ENCODE measurements at places on chromosomes 4 and X.

GRCh38 chrX:13235930-13236329 lies 83.9 kb downstream of the ATXN3L start:
- DNase-seq: no peak

DNA sequence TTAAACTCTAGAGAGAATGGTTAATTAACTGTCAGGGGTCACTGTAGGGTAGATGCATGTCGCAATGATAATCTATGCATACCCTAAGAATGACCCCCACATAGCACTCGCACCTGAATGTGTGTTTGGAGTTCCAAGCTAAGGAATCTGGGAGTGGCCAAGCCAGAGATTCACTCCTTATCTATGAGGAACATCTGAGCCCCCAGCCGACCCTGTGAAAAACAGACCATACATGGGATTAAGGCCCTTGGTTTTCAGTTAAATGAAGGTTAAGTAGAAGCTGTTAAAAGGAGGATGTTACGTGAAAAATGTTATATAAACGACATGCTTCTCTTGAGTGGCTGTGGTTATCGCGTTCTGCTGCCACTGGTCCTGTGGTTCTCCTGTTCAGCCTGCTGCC lies 147.2 kb downstream of the RELL1 start:
- no peak for DNase-seq

- DNase-seq: no peak
Measured at GRCh38 chr4:845836-846251, 19.9 kb upstream of the CPLX1 start.

DNA sequence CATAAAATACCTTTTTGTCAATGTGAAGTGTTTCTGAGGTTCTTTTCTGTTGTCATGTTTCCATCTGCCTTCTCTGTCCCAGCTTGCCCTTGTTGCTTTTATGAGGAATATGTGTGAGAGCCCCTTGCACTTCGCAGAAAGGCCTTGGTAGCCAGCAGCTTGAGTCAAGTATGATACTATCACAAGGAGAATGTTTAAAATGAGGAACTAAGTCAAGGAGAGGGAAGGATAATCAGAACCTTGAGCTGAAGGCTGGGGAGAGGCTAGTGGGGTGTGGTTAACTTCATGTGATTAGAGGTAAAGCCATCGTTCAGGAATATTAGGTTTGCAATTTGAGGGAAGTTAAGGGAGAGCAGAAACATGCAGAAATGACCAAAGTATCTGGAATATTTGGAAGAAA lies 12.7 kb downstream of the PGK1 start:
- no peak for DNase-seq

GRCh38 chrX:71178908-71179307 lies 34.3 kb downstream of the NLGN3 start:
- DNase-seq: peak; percentile 34

- no peak for DNase-seq
Measured at GRCh38 chr4:139984471-139984870, 169.5 kb downstream of the MAML3 start.

DNA sequence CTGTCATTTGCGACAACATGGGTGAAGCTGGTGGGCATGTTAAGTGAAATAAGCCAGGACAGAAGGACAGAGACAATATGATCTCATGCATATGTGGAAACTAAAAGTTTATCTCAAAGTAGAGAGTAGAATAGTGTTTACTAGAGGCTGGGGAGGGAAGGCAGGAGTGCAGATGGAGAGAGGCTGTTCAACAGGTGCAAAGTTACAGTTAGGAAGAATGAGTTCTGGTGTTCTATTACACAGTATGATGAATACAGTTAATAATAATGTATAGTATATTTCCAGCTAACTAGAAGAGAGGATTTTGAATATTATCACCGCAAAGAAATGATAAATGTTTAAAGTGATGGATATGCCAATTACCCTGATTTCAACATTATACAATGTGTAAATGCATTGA lies 69.8 kb downstream of the FBXL5 start:
- DNase-seq: no peak

DNA sequence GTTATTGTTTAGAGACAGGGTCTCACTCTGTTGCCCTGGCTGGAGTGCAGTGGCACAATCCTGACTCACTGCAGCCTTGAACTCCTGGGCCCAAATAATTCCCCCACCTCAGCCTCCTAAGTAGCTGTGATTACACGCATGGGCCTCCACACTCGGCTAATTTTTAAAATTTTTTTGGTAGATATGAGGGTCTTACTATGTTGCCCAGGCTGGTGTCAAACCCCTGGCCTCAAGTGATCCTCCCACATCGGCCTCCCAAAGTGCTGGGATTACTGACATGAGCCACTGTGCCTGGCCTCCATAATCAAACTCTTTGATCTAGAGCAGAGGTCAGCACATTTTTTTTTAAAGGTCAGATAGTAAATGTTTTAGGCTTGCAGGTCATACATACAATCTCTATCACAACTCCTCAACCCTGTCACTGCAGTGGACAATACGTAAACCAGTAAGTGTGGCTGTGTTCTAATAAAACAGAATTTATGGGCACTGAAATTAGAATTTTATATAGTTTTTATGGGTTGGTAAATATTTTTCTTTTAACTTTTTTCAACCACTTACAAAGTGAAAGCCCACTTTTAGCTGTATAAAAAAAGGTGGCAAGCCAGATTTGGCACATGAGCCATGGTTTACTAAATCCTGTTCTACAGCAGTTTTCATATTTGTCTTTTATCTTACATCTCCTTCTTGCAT lies 105.1 kb upstream of the RAPGEF2 start:
- no peak for DNase-seq

DNA sequence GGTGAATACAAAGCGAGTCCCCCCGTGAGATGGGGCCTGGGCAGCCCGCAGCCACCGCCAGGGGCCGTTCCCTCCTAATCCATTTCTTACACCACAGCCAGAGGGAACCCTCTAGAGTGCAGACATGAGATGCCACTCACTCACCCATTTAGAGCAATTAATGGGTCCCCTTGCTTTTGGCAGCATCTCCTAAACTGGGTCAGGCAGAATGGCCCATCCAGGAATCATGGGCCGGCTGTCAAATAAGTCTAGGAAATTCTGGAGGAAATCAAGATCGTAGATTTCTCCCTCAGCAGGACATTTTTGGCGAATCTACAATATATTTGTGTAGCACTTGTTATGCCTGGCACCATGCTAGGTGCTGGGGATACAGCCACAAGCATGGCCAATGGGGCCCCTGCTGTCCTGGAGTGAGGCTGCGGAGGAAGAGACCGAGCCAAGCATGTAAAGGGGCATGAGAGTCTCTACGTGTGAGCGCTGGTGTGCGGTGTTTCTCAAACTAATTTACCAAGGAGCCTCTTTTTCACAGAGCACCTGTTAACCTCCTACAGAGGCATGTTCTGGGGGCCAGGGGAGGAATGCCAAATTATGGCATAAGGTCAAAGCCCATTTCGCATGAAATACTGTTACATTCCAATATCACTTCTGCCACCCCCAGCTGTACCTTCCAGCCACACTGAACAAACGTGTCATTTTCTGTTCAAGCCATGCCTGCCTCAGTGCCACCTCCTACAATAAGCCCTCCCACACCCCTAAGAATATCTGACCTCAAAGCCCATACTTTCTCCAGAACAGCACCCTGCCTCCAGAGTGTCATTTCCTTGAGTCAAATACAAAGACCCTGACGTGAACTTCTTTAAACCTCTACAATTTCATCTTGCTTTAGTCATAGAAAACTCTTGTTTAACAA lies 28.1 kb upstream of the JAKMIP1 start:
- DNase-seq: no peak

DNA sequence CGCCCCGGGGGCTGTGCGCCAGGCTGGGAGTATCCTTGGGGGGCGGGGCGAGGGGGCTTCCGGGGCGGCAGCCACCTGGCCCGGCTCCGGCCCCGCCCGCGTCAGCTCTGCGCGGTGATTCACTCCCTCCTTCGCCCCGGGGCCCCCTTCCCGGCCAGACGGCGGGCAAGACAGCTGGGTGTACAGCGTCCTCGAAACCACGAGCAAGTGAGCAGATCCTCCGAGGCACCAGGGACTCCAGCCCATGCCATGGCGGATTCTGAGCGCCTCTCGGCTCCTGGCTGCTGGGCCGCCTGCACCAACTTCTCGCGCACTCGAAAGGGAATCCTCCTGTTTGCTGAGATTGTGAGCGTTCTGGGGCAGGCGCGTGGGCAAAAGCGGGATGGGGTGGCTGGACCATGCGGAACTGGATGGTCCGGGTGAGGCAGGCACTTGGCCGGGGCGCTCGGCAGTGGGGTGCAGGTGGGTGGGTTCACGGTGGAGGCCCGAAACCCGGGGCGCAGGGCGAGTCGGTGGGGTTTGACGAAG lies at the start of gene PLP2:
TSS of gene PLP2 (plus strand) at position 147 of the 528 bp plus-strand sequence. CDS start at position 250, 103 bp downstream.
- DNase-seq: no peak

GRCh38 chrX:134377537-134377936 lies 82.4 kb upstream of the HPRT1 start:
- peak; percentile 8 for DNase-seq

- DNase-seq: peak; percentile 56
Measured at GRCh38 chr4:16532240-16532970, 306.1 kb upstream of the TAPT1 start.

DNA sequence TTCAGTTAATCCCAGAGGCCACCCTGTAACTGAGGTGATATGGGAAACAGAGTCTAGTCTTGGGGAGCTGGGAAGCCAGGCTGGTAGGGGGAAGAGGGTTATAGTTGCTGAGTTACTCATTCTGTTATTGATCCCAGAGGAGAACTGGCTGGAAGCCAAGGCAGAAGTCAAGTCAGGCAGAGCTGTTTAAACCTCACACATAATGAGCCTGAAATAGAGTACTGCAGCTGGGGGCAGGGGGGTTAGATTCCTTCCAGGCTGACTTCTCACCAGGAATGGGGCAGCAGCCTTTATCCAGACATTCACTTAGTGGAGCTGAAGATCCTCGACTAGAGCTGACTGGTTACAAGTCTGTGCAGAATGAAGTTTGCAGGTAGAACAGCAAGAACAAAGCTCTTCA lies 144.9 kb downstream of the C4orf33 start:
- no peak for DNase-seq

DNA sequence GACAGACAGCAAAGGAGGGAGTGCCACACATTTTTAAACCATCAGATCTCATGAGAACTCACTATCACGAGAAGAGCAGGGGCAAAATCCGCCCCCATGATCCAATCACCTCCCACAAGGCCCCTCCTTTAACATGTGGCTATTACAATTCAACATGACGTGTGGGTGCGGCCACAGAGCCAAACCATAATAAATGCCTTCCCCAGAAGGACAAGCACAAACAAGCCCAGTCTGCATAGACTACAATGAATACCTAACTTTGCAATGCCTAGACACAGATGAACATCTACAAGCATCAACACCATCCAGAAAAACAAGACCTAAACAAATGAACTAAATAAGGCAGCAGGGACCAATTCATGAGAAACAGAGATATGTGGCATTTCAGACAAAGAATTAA lies 12.3 kb downstream of the ETDA start:
- DNase-seq: no peak

DNA sequence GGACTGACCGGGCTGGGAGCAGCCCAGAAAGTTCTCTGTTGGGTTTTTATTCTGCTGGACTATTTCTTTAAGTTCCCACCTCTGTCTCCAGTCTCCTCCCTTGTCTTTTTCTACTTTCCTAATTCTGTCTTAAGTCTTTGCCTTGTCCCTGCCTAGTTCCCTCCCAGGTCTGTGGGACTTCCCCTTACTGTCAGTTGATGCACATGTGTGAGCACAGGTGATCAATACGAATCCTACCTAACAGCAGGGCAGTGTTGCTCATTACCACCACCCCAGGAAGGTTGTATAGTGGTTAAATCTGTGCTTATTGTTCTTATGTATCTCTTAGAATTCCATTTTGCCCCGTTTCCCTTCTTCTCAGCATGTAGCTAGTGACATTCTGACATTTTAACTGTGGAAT lies 62.1 kb downstream of the GALNTL6 start:
- DNase-seq: no peak

DNA sequence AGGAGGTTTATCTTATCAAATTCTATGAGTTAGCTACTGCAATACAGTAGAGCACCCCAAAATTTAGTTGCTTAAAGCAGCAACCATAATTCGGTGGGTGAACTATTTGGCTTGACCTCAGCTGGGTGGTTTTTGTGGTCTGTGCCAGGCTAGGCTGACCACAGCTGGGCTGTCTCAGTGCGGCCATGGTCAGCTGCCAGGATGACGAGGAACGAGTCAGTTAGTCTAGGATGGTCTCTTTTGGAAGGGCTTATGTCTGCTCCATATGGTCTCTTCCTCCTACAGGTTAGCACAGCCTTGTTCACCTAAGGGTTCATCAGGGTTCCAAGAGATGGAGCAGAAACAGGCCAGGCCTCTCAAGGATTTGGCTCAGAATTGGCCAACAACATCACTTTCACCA lies 210.4 kb downstream of the PALLD start:
- DNase-seq: no peak

DNA sequence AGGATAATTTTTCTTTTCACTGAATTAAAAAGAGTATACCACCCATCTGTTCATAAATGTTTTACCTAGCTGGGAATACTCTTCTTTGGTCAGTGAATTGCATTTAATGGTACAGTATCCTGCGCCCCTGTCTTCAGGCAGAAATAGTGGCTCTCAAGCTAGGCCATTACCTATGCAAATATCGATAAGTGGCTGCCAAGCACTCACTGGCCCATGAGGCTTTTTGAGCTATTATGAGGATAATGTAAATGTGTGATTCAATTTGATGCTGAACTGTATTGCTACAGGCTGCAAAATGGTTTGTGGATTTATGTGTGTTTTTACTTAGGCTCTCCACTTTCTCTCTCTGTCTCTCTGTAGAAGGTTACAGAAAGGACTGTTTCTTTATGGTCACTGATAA lies 30.1 kb upstream of the MTMR1 start:
- no peak for DNase-seq

- no peak for DNase-seq
Measured at GRCh38 chrX:136899221-136899620, 18.7 kb upstream of the RBMX start.

DNA sequence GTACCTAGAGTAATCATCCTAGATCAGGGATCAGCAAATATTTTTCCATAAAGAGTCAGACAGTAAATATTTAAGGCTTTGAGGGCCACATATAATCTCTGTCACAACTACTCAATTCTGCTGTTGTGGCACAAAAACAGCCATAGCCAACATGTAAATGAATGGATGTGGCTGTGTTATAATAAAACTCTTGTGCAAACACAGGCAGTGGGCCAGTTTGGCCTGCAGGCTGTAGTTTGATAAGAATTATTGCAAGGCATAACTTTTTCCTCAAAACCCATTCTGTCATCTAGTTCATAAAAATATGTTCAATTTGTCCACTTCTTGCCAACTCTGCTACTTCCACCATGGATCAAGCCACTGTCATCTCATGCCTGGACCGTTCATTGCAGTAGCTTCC lies 39.4 kb upstream of the SHROOM4 start:
- DNase-seq: no peak

DNA sequence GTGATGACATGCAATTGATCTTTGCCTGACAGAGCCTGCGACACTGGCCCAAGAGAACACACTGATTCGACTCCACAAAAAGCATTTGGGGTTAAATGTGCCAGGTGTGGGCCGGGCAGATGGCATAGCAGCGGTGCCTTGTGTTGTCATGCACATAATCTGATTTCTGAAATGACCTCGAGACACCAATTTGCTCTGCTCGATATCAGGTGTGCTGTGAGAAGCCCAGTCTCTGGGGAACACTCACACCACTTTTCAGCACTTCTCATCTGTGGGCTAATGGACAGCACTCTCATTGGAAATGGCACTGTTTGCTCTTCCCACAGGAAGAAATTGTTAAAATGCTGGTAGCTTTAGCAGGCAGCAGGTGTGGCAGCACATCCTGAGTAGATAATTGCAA lies 738.3 kb upstream of the TENM3 start:
- DNase-seq: no peak

GRCh38 chr4:1376391-1376840 lies 29.4 kb downstream of the UVSSA start:
- DNase-seq: no peak

GRCh38 chr4:152374606-152375285 lies 161.1 kb downstream of the FBXW7 start:
- DNase-seq: no peak

Measured in AG09319 (cell line).